ENCODE measurements at places on chromosomes 3 and 15.

- DNase-seq = no peak
Measured at GRCh38 chr3:108605491-108605890, 16.0 kb downstream of the DZIP3 start.

DNA sequence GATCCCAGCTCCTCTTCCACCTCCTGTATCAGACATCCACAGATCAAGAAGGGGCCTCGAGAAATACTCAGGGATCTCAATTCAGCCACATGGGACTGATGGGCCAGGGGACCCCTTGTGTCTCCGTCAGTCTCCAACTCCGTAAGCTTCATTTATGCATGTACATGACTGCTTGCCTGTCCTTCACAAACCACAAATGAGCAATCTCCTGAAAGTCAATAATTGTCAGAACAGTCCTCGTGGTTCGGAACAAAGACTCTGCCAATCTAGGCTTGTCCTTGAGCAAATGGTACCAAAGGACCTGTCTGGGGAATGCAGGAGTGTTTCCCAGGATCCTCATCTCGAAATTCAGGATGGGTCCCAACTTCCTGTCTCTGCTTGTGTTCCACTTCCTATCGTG is 20.8 kb downstream of the SLC12A8 start:
- no peak for DNase-seq

DNA sequence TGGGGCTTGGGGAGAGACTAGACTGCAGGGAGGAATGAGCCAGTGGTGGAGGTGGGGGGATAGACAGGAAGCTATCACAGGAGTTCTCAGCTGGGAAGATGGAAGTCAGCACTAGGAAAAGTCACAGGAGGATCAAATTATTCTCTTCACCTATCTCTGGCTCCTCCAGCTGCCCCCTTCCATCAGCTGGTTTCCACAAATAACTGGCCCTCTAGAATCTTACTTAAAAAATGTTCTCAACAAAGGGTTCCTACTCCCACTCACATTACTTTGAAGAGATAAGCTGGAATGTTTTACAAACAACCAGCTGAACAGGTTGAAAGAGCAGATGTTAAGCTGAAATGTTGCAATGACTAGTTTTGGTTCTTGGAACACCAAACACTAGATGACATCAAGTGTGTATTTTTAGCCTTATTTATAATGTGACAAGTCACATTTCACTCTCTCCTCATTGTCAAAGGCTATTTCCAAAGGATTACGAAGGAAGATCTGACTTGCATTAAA is 102.7 kb upstream of the AADACL2 start:
- no peak for DNase-seq

DNA sequence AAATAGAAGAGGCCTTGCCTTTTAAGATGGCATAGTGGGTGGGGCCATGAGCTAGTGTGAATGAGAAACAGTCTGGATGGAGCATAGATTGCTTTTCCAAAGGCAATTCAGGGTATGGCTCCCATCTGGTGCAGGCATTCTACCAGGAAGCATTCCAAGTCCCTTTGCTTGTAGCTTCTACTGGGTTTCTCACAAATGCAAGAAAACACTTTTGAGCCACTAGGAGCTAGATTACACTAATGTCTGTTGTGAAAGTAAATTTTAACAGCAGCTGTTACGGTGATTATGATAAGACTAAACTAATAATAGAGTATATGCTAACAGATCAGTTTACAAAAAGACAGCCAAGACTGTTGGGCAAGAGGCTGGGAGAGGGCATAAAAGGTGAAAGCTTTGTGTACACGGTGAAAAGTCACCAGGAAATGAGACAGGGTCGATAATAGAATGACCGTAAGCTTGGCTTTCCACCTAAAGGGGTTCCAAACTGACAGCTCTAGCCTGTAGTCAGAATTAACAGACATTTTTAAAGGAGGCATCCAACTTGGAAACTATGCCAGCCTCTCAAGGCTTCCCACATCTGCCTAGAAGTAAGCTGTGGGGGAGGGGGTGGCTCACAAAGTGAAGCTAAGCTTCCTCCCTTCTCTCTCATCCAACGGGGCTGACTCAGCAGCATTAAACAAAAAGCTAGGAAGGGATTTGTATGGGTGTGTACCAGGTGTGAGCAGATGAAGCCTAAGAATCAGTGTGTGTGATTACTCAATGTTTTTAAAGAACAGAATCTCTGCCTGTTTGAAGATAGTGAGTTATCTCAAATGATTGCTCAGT is 61.1 kb upstream of the GPD1L start:
- no peak for DNase-seq

- peak; percentile 88 for DNase-seq
Measured at GRCh38 chr3:48429317-48429959, 448 bp downstream of the PLXNB1 start.

GRCh38 chr15:80106051-80106450 is 46.6 kb downstream of the ZFAND6 start:
- DNase-seq = no peak

DNA sequence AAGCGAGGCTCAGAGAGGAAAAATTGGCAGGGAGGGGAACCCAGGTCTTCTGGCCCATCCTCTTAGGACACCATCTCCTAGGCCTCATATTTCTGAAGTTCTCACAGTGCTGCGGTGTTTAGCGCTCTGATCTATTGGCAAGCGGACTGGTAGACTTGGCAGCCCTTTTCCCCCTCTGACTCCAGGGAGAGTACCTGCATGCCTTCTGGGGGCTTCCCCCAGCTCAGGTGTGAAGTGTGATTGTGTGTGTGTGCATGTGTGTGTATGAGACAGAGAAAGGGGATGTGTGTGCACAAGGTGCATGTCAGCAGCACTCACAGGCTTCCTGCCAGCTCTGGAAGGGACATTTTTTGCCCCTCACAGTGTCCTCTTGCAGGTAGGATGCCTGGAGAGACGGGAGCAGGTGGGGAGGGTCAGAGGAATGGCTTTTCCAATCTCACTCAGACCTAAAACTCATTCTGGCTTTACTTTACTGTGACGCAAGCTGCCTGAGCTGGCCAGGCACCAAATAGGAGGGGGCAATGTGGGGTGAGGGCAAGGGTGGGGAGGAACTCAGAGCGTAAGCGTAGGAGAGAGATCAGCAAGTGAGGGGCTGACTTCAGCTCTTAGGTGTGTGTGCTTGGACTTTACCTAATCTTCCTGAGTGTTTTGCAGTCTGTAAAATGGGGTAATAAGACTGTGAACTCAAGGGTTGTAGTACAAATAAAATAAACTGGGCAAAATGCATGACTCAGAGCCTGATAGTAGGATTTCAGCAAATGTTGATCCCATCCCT is 4.0 kb upstream of the IL17RE start:
- no peak for DNase-seq

- DNase-seq = no peak
Measured at GRCh38 chr15:65354835-65355172, 23.0 kb downstream of the IGDCC3 start.

DNA sequence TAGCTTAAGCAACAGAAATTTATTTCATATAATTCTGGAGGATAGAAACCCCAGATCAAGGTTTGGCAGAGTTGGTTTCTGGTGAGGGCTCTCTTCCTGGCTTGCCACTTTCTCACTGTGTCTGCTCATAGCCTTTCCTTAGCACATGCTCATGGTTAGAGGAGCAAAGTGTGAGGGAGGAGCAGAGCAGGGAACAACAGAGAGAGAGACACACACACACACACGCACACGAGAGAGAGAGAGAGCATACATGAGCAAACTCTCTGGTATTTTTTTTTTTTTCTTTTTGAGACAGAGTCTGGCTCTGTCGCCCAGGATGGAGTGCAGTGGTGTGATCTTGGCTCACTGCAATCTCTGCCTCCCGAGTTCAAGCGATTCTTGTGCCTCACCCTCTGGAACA is 36.8 kb upstream of the ZDHHC23 start:
- no peak for DNase-seq

GRCh38 chr3:197041875-197042488 is 12.4 kb upstream of the MELTF start:
- no peak for DNase-seq

GRCh38 chr3:142586803-142587406 is 8.4 kb upstream of the ATR start:
- no peak for DNase-seq

GRCh38 chr3:47578691-47579632 is at the start of gene CSPG5:
Gene CSPG5 (minus strand): TSS chr3:47578865. CDS start chr3:47578693, 172 bp downstream.
- DNase-seq = peak; percentile 77

Data from activated effector memory CD4-positive, alpha-beta T cell treated with anti-CD3 and anti-CD28 coated beads, Interleukin-2, amount 50 U/mL, for 16 hours (primary cell).